ENCODE measurements at places on chromosomes 12 and 14.

DNA sequence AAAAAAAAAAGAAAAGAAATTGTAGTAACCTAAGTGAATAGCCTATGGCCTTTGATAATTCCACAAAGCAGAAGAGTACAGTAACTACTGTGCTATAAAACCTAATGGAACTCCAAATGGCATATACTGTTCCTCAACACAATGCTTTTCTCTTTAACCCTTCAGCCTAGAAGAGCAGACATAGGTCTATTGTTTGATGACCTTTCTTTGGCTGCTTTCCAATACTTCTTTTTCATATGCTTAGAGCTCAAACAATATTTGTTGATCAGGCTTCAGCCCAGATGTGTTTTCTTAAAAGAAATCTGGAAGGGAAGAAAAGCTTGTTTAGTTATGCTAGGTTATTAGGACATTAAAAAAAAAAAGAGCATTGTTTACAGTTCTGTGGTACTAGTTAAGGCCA is 116.4 kb downstream of the NTN4 start:
- DNase-seq, result no peak

DNA sequence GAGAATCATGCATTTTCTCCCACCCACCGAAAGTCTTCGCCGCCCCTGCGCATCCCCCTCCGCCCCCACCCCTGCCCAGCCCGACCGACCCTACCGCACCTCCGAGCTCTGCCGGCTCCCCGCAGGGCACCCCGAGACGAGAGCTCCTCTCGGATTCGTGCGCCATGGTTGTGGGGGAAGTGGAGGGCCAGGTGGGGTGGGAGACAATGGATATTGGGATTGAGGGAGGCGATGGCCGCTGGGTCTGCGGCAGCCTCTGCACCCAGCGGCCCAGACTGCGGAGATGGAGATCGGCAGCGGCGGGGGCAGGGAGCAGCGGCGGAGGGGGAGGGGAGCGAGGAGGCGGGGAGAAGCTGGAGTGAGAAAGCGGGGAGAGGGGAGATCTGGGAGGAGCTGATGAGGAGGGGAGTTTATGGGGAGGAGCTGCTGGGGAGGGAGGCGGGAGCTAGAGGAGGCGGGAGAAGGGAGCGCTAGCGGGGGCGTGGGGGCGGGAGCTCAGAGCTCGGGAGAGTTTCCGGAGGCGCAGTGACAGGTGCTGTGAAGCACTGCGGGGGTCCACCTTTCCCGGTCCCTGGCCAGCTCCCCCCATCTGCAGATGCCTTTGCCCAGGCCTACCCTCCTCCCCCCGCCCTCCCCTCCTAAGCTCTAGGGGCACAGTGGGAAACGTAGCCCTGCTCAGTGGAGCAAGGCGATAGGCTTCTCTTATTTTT is at the start of gene SALL2:
SALL2 (minus strand) TSS at position 385 of the 710 bp plus-strand sequence; CDS start at position 166, 219 bp downstream.
- no peak for DNase-seq

DNA sequence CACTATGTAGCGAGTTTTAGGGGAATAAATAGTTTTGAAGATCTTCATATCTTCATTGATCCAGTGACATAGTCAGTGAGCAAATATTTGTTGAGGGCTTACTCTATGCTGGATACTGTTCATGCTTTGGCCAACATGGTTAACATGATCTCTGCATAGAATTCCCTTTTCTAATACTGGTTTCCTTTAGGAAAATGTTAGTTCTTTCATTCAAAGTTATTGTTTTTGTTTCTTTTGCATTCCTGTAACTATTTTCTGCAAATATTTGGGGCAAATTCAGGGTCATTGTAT is 226.5 kb downstream of the C12orf50 start:
- no peak for DNase-seq

- no peak for DNase-seq
Observed at GRCh38 chr12:130063866-130064265, 98.4 kb upstream of the FZD10 start.

DNA sequence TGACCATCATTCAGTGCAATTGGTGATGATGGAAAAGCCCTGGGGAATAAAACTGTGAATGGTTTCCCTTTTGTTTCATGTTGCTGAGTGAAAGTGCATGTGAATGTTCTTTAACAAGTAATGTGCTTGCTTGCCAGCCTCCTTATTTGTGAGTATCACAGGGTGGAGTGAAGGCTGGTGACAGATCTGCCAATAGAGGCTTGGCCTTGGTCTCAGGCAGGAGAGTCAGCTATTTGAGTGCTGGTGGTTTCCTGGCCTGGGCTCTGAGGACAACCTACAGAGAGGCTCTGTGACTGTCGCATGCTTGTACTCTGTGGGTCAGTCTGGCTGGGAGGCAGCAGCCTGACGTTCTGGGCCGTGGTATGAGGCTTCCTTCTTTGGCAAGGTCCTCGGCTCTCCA is 20.7 kb downstream of the KRT85 start:
- no peak for DNase-seq

- no peak for DNase-seq
Observed at GRCh38 chr14:76203086-76204001, 51.6 kb downstream of the GPATCH2L start.

DNA sequence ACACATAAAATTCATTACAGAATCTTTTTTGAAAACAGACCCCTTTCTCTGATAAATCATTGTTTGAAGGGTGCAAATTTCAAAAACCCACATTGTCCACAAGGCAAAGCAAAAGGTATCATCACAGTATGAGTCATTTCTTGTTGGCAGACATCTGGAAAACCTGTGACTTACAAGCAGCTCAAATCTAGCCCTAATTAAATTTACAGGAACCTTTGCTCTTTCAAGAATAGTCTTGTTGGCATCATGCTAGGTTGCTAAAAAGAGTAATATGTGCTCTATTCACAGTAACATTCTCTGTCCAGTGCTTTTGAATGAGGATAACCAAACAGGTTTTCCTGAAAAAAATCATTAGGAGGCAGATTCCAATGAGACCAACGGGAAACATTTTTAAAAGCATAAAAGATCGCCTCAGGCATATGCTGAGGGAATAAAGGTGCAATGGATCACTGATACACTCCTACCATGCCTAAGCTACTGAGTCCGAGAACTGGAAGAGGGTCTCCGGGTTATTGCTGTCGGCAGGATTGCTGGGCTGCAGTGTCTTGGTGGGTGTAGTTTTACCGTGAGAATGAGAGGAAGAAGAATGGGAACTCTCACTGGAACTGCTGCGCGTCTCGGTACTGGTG is 55.5 kb upstream of the TTC7B start:
- no peak for DNase-seq

DNA sequence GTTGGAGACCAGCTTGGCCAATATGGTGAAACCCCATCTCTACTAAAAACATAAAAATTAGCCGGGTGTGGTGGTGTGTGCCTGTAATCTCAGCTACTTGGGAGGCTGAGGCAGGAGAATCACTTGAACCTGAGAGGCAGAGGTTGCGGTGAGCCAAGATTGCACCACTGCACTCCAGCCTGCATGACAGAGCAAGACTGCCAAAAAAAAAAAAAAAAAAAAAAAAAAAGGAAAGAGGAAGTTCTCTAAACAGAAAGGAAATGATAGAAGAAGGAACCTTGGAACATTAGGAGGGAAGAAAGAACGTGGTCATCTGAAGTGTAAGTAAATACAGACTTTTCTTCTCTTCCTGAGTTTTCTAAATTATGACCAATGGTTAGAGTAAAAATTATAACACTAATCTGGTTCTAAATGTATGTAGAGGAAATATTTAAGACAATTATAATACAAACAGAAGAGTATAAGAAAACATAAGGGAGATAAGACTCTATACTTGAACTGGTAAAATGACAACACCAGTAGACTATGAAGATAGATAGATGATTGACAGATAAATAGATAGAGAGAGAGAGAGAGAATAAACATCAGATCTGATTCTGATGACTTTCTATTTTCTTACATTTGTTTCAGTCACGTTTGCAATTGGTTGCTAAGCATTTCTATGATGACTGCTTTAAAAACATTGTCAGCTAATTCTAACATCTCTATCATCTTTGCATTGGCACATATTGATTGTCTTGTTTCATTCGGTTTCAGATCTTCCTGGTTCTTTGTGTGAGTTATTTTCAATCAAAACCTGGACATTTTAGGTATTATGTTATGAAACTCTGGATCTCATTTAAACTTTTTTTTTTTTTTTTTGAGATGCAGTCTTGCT is 12.9 kb upstream of the CORO1C start:
- no peak for DNase-seq

- DNase-seq, result peak; percentile 37
Observed at GRCh38 chr12:120534203-120534702, at the start of gene RNF10. Gene RNF10 (plus strand): TSS chr12:120534356. CDS start chr12:120534812, 456 bp downstream.

DNA sequence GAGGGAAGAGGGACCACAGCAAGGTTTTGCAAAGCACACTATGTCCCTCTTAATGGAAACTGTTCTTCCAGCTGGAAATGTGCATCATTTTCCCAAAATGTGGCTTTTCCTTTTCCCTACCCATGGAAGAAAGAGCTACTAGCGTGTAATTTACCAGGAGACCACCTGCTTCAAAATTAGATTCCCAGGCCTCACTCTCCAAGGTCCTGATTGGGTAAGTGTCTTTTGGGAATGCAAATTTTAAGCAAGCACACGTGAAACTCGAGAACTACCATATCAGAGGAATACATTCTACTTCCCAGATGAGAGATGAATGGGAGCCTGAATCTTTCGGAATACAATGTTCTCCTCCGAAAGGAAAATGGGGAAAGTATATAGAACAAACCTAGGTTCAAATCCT is 201.6 kb upstream of the NOS1 start:
- no peak for DNase-seq

DNA sequence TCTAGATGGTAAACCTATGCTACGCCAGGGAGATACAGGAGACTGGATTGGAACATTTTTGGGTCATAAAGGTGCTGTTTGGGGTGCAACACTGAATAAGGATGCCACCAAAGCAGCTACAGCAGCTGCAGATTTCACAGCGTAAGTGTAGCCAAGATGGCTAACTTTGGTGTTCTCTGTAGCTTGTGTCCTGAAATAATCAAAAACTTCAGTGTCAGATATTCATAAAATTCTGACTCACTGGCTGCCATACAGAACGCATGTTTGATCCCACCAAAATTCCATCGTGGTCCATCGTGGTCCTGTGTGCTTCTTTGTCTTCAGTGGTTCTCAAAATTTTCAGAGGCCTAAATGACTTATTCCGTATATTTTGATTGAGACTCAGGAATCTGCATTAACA is 1.3 kb downstream of the STRAP start:
- DNase-seq, result no peak

GRCh38 chr12:66514581-66514980 is 164.3 kb downstream of the GRIP1 start:
- DNase-seq, result no peak

GRCh38 chr12:107732365-107732764 is 28.6 kb downstream of the PRDM4 start:
- no peak for DNase-seq

DNA sequence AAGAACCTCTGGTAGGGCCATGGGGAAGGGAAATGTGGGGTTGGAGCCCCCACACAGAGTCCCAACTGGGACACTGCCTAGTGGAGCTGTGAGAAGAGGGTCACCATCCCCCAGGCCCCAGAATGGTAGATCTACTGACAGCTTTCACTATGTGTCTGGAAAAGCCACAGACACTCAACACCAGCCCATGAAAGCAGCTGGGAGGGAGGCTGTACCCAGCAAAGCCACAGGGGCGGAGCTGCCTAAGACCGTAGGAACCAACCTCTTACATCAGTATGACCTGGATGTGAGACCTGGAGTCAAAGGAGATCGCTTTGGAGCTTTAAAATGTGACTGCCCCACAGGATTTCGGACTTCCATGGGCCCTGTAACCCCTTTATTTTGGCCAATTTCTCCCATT is 97.8 kb downstream of the HMGA2 start:
- DNase-seq, result no peak

DNA sequence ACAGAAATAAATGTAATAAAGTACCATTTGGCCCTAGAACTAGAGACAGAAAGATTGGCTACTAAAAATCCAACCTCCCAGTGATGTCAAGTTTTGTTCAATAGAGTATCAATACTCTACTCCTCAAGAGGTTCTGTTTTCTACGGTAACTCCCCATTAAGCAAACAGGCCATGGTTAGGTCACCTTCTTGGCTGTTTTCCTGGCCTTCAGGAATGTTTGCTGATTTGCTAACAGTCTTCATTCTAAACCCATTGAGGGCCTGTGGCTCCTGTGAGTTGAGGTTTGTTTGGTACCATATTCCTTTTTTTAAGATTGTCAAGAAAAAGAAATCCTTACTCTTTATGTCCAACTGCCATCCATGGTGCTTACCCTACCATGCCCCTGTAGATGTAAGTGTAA is 1022.0 kb upstream of the TMEM132C start:
- no peak for DNase-seq

GRCh38 chr14:100083706-100084105 is 18.5 kb downstream of the EVL start:
- DNase-seq, result no peak

GRCh38 chr14:34049790-34050189 is 98.9 kb upstream of the EGLN3 start:
- DNase-seq, result no peak

DNA sequence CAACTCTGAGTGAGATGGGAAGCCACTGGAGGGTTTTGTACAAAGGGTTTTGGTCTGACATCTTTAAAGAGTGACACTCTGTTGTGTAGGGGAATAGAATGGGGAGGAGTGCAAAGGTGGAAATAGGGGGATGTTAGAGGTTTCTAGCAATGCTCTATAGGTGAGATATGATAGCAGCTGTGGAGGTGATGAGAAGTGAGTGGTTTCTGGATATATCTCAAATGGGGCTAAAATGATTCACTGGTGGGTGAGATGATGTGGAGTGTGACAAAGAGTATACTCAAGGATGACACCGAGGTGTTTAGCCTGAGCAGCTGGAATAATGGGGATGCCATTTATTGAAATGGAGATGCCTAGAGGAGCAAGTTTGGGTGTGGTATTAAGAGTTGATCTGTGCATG is 426.4 kb downstream of the PCNX1 start:
- DNase-seq, result no peak

DNA sequence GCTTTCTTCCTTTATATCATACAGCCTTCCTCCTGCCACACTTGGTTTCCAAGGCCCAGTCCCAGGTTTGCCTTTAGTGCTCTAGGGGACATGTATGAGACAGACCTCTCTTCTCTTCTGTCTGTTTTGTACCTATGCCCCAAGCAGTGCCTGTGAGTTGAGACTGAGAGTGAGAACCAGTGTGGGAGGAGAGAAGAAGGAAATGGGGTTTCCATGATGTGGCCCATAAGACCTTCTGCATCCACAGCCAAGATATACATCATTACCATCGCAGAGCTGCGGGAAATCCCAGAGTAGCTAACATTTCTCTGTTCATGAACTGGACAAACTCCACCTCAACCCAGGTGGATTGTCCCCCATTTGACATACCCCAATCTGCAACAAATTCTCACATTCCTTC is 2.8 kb downstream of the TESPA1 start:
- peak; percentile 9 for DNase-seq

DNA sequence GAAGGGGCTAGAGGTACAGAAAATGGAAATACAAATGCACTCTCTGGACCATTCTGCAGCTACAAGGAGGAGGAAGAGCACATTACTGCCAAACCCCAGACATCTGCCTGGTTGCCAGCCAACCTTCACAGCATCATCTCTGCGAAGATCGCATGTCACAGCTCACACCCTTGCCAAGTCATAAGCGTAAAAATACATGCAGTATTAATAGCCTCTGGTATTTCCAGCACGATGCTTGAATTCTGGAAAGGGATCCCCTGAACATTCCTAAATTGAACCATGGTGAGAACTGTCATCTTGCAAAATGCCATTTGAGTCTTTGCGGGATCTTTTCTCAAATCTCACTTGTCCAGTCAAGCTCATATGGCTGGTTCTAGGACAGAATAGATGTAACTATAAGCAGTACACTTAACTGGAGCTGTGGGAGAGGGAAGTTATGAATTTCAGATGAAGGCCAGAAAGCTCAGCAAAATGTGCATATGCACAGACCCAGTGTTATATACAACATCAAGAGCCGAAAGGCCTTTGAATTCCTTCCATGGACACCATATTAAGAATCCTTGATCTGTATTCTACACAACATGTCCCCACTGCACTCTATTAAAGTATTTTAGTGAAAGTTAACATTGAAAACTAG is 211.6 kb downstream of the DUSP6 start:
- no peak for DNase-seq
